Endothelial cell (in vitro differentiated cells): ENCODE measurements at places on chromosomes 2 and 18. TPM values are rescaled to one million over a fixed set of nuclear protein-coding genes. Genes with fewer than 3 reads are reported as not detected.
A peak's percentile ranks its signal among the peaks of the same experiment; 100 is the strongest.

GRCh38 chr18:80147037-80147417, 38.0 kb downstream of the ADNP2 start:
- H3K27me3 ChIP-seq = no peaks in the 10 kb centered on the region
- H3K4me3 ChIP-seq = peak overlapping the region; percentile 77
- H3K27ac ChIP-seq = no peak overlapping the region
- peak; percentile 38 for DNase-seq
- H3K4me1 ChIP-seq = no peaks in the 10 kb centered on the region

Gene SNX17
- 90.5 TPM for total RNA-seq

DNA sequence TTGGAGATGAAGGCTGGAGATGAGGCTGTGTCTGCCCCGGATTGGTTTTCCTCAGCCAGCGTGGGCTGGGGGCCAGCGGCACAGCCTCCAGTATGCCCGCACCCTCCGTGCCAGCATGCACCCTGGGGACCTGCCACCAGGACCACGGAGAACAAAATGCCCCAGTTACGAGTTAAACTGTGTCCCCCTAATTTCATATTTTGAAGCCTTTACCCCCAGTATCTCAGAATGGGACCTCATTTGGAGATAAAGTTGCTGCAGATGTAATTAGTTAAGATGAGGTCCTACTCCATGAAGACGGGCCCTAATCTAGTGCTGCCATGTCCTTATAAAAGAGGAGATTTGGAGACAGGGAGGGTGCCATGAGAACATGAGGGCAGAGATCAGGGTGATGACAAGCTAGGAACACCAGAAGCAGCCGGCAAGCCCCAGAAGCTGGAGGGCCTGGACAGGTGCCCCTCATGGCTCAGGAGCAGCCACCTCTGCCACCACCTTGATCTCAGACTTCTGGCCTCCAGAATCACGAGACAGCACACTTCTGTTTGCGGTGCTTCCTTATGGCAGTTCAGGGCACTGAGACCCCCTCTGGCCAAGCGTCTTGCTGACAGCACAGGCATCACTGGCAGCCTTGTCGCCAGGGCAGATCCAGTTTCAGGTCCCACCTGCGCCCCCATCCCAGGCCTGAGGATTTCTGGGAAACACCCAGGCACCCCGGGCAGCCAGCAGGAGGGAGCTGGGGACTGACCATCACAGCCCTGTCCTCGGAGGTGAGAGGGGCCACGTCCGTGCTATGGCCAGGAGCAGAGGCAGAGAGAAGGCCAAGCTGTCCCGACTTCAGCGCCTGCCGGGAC, 29.4 kb downstream of the KIF1A start:
- no peak overlapping the region for H3K4me3 ChIP-seq
- DNase-seq = no peak
- peaks cover 8% of the 10 kb centered on the region for H3K36me3 ChIP-seq
- peaks cover 5% of the 10 kb centered on the region for H3K27me3 ChIP-seq

DNA sequence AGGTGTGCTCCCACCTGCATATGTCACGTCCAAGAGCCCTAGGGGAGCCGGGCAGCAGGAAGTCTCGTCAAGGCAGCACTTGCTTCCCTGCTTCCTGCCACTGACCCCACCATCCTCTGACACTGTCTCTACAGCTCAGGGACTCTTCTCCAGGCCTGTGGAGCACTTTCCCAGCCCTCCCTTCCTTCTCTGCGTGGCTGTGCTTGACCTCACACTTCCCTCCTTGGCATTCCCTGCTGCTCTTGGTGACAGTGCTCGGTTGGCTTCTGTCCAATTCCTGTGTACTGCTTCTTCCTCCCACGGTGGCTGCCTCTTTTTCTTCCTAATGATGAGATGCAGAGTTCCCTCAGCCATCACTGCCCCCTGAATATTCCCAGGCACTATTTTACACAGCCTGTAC, 2.8 kb downstream of the CIDEA start:
- peaks cover 46% of the 10 kb centered on the region for H3K4me1 ChIP-seq
- H3K36me3 ChIP-seq = no peaks in the 10 kb centered on the region
- peaks cover 15% of the 10 kb centered on the region for H3K27me3 ChIP-seq
- no peak for DNase-seq

GRCh38 chr18:50250935-50251334, 15.4 kb downstream of the CFAP53 start:
- H3K36me3 ChIP-seq = no peaks in the 10 kb centered on the region
- no peak overlapping the region for H3K4me3 ChIP-seq
- peaks cover 1% of the 10 kb centered on the region for H3K27me3 ChIP-seq
- DNase-seq = no peak
- H3K4me1 ChIP-seq = peaks cover 7% of the 10 kb centered on the region
- no peak overlapping the region for H3K27ac ChIP-seq

DNA sequence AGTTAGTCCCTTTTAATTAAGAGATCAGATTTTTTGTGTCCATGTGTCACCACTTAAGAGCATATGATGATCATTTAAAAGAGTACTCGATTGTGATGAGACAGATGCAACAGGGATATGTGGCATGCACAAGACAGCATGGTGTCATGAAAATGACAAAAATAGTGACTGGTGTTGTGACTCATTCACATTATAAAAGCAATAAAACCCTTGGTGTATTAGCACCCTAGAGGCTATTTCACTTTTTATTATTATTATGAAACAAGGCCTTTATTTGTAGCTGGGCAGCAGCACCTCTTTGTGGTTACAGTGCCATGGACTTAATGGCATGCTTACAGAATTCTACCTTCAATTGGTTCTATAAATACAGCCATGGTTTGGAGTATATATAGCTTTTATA, 1296.0 kb upstream of the ZEB2 start:
- no peak overlapping the region for H3K4me3 ChIP-seq
- no peaks in the 10 kb centered on the region for H3K36me3 ChIP-seq
- peaks cover 1% of the 10 kb centered on the region for H3K27me3 ChIP-seq

DNA sequence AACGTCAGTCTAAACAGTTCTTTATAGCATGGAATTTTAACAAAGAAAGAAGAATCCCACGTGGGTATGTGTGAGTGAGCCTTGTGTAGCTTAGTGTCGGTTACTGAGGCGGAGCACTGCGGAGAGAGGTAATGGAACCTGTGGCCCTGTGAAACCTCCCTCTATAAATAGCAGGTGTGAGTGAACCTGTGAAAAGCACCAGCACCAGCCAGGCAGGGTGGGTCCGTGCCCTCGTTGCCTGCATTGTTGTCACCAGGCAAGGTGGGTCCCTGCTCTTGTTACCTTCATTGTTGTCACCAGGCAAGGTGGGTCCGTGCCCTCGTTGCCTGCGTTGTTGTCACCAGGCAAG, 4.7 kb downstream of the CTDP1 start:
- H3K27ac ChIP-seq = no peak overlapping the region
- H3K4me3 ChIP-seq = no peak overlapping the region
- no peaks in the 10 kb centered on the region for H3K36me3 ChIP-seq
- peaks cover 5% of the 10 kb centered on the region for H3K27me3 ChIP-seq
- H3K4me1 ChIP-seq = peaks cover 9% of the 10 kb centered on the region

GRCh38 chr2:217992061-217992460, 10.7 kb downstream of the TNS1 start:
- peaks cover 17% of the 10 kb centered on the region for H3K4me1 ChIP-seq
- no peak overlapping the region for H3K27ac ChIP-seq
- H3K4me3 ChIP-seq = no peak overlapping the region
- peaks cover 12% of the 10 kb centered on the region for H3K27me3 ChIP-seq
- no peak for DNase-seq

GRCh38 chr2:224799691-224800090, 83.5 kb upstream of the CCDC195 start:
- no peak overlapping the region for H3K27ac ChIP-seq
- no peak overlapping the region for H3K4me3 ChIP-seq
- DNase-seq = no peak
- peaks cover 2% of the 10 kb centered on the region for H3K27me3 ChIP-seq
- H3K4me1 ChIP-seq = peaks cover 6% of the 10 kb centered on the region
- H3K36me3 ChIP-seq = no peaks in the 10 kb centered on the region

GRCh38 chr18:11526675-11527074, 82.7 kb upstream of the SLC35G4 start:
- H3K36me3 ChIP-seq = no peaks in the 10 kb centered on the region
- no peak for DNase-seq
- H3K4me3 ChIP-seq = no peak overlapping the region
- no peak overlapping the region for H3K27ac ChIP-seq
- H3K4me1 ChIP-seq = no peaks in the 10 kb centered on the region
- H3K27me3 ChIP-seq = no peaks in the 10 kb centered on the region

DNA sequence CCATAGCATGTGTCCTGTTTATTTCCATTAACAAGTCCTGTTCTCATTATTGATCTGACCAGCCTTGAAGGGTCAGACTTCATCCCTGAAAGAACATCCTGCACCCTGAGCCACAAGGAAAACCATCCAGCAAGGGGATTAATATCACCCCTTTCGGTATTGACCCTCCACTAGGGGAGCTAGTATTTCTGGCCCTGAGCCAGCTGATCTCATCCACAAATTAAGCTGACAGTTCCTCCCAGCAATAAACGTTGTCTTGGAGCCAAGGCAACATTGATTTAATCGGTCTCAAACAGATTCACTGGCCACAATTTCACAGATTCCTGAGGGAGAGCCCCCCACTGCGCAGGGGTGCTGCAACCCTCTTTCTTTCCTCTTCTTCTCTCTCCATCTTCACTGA, 353.1 kb upstream of the FANCL start:
- H3K4me3 ChIP-seq = no peak overlapping the region
- no peaks in the 10 kb centered on the region for H3K4me1 ChIP-seq
- H3K36me3 ChIP-seq = no peaks in the 10 kb centered on the region
- H3K27me3 ChIP-seq = peaks cover 3% of the 10 kb centered on the region

DNA sequence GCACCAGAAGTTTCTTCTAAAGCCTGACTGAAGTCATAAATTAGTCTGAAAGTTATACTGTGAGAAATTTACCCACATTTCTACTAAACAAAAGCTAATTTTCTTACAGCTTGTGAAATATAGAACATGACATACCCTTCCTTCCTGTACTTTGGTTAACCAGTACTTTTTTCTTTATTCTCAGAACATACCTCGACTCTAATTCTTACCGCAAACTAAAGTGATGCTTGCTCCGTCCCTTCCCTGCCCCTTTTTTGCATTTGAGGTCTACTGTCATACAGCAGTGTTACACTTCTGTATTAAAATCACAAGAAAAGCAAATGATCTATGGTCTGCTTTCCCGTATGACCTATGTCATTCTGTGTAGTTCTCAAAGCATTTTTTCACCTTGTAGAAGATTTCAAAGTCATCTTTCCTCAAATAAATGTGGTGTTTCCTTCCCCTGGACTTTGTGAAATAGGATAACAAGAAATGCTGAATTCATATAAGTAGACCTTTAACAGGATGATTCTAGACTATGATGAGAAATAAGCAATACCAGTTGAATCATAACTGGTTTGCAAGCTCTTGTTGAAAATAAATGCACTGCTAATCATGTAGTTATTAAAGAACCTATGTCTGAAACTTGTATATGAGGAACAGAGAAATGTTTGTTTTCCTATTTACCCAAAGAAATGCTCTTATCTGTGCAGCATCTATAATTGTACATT, 30.4 kb downstream of the CYTIP start:
- DNase-seq = no peak
- no peaks in the 10 kb centered on the region for H3K36me3 ChIP-seq
- H3K4me3 ChIP-seq = no peak overlapping the region
- H3K27ac ChIP-seq = no peak overlapping the region
- H3K4me1 ChIP-seq = no peaks in the 10 kb centered on the region
- H3K27me3 ChIP-seq = no peaks in the 10 kb centered on the region

Gene KCNF1
- 8.4 TPM for total RNA-seq

DNA sequence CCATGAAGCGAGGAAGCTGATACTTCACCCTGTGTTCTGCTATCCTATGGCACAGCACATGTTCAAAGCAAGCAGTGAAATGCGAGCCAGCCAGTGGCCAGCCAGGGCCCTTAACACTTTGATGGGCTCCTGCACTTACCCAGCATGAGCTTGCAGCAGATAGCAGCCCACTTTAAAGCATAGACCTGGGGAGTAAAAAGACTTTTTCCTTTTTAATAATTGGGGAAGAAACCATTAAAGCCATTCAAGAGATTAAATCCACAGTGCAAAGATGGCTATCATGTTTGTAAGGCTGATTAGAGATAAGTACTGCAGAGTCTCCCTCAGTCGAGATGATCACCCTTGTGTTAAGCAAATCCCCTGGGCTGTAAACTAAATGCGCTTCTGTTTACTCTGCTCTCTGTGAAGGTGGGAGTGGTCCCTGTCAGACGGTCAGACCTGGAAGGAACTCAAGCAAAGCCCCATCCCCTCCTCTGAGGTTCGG, 15.7 kb downstream of the CCBE1 start:
- H3K36me3 ChIP-seq = no peaks in the 10 kb centered on the region
- H3K4me1 ChIP-seq = no peaks in the 10 kb centered on the region
- no peak overlapping the region for H3K27ac ChIP-seq
- no peak overlapping the region for H3K4me3 ChIP-seq
- DNase-seq = no peak

Gene PAX3
- 16.5 TPM for total RNA-seq

Gene RTP5
- total RNA-seq = not detected

Gene ZFP36L2
- total RNA-seq = 72.1 TPM

DNA sequence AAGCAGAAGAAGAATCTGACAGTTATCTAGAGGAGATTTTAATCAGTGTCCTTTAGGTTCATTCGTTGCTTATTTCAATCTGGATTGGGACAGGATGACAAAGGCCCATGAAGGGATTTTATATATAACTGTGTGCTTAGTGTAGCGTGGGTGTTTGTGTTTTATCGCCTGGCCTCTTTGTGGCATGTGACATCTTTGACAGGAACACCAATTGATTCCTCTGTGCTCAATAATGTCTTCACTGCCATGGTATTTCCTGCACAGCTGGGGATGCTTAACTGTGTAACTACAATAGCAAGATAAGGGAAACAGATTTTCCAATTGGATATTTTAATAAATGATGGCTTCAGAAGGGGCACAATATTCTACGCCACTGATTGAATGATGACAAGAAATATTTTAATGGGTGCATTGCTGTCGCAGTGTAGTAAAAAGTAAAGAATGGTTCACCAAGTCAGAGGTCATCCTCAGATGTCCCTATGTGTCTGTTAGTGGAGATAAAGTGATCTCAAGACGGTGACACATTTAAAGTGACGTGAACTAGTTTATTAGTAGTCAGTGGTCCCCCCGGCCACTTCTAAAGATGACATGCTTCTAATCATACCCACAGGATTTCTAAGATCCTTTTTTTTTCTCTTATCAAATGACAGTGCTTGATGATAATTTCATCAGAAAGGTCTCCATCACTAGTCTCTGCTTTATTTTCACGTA, 160.4 kb downstream of the AGAP1 start:
- peaks cover 53% of the 10 kb centered on the region for H3K4me1 ChIP-seq
- no peaks in the 10 kb centered on the region for H3K27me3 ChIP-seq
- peak overlapping the region; percentile 94 for H3K27ac ChIP-seq

Gene PROM2
- total RNA-seq = 0.62 TPM

Gene MROH2A
- 0.31 TPM for total RNA-seq

Gene MLPH
- total RNA-seq = 0.36 TPM

Gene CDH19
- not detected for total RNA-seq

DNA sequence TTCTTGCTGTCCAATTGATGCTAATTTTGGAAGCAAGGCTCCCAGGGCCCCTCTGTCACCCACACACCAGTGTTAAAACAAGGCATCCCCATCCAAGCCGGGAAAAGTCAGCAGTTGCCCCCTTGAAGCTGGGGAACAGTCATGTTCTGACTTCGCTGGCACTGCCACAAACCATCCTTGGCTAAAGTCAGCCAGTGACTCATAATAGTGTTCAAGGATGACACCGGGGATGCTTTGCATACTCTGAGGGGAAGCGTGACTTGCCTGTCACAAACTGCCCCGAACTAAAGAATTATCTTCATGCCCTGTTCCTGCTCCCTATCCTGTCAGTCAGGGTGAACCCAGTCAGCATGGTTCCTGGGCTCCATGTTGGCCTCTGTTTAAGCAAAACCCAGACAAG, 37.0 kb downstream of the TGFA start:
- no peak for DNase-seq
- H3K27me3 ChIP-seq = peaks cover 2% of the 10 kb centered on the region
- H3K4me1 ChIP-seq = peaks cover 3% of the 10 kb centered on the region
- H3K27ac ChIP-seq = no peak overlapping the region
